Activated CD8-positive, alpha-beta T cell treated with anti-CD3 and anti-CD28 coated beads for 36 hours (primary cell): ENCODE measurements at places on chromosomes 16 and 17. TPM values are rescaled to one million over a fixed set of nuclear protein-coding genes. Genes with fewer than 3 reads are reported as not detected.

GRCh38 chr17:28684963-28685362 is 23.0 kb downstream of the SUPT6H start:
- DNase-seq = no peak

Gene ZNF821
- total RNA-seq = 6.2 TPM

DNA sequence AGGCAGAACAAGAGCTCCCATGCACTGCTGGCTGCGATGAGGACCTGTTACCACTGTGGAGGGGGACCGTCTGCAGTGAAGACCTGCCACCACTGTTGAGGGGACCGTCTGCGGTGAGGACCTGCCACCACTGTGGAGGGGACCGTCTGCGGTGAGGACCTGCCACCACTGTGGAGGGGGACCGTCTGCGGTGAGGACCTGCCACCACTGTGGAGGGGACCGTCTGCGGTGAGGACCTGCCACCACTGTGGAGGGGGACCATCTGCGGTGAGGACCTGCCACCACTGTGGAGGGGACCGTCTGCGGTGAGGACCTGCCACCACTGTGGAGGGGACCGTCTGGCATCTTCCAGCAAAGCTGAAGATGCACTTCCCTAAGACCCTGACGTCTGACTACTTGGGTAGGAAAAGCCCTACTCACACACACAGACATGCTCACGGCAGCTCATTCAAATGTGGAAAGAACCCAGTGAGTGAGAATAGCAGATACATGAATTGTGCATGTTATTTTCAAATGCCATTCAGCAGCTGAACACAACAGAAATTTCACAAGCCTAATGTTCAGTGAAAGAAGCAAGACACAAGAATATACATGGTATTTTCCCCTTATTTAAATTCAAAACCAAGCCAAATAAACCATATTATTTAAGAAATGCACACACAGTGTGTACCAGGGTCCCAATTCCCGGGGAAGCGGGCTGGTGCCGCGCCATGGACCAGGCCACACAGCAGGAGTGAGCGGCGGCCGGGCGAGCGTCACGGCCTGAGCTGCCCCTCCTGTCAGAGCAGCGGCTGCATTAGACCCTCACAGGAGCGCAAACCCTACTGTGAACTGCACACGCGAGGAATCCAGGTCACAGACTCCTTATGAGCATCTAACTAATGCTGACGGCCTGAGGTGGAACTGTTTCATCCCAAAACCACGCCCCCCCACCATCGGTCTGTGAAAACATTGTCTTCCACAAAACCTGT is 64.2 kb upstream of the METRNL start:
- DNase-seq = no peak

DNA sequence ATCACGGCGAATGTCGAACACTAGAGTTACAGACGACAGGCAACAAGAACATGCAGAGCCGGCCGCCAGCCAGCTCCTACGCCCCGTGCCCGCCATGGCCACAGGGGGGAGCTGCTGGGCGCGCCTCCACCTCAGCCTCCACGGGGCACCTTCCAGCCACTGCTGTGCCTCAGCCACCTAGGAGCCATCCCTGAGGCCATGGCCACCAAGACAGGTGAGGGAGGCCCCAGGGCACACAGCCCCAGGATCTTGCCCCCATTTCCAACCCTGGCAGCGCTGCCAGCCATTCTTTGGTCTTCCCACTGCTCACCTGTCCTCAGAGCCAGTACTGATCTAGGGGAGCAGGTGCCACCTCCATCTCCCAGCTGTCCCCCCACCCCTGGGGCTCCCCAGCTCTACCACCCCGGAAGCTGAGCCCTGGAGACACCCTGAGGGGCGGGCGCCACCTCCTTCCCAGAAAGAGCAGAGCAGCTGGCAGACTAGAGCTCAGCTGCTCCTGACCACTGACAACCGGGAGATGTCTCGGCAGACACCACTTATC is 11.8 kb downstream of the GNPTG start:
- peak; percentile 82 for DNase-seq

- DNase-seq = no peak
Measured at GRCh38 chr16:62060089-62060488, 23.9 kb upstream of the CDH8 start.

Gene AIPL1
- not detected for total RNA-seq

- DNase-seq = no peak
Measured at GRCh38 chr17:44465897-44466296, 37.3 kb downstream of the GPATCH8 start.

Gene SP6
- total RNA-seq = 0.13 TPM
